Coronary artery (tissue), 2 donors: ENCODE measurements at places on chromosomes 4 and X.

- DNase-seq: no peak
These were observed 86.1 kb downstream of the ADGRG4 start for GRCh38 chrX:136386826-136387225.

- no peak for DNase-seq
These were observed 35.7 kb downstream of the ZNF518B start for GRCh38 chr4:10421344-10422055.

GRCh38 chr4:173282626-173283025 lies 51.5 kb downstream of the HMGB2 start:
- no peak for DNase-seq

- no peak for DNase-seq
These were observed 323.0 kb upstream of the CPXCR1 start for GRCh38 chrX:88424071-88424470.

- DNase-seq: no peak
These were observed 78.9 kb downstream of the NDST3 start for GRCh38 chr4:118113220-118113619.

- DNase-seq: no peak
These were observed 113.4 kb downstream of the BCOR start for GRCh38 chrX:39984191-39984956.

DNA sequence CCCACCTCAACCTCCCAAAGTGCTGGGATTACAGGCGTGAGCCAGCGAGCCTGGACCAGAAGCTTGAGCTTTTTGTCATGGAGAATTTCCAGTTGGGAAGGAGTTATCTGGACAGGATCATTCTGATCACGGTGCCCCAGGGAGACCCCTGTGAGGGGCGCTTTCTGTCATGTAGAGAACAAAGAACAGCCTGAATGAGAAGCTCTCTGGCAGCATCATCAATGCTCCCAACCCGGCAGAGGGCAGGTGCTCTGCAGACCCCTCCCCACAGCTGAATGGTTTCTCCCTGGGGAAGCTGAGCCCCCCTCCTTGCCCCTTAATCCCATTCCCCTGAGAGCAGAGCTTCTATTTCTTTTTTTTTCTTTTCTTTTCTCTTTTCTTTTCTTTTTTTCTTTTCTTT lies 7.3 kb upstream of the CSF2RA start:
- DNase-seq: no peak

DNA sequence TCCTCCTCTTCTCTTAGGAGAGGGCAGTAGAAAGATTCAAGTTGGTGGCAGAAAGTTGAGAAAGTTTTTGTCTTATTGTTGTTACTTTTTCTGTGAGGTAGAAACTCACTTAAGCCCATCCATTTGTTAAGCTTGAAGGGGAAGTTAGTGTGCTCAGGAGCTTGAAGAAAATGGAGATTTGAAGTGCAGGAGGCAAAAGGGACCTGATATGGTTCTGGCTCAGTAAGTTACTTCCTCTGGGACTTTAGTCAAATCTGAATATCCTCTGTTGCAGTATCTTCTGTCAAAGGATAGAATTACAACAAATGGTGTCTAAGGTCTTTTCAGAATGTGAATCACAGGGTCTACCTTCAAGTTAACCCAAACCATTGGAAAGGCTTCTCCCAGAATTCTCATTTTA lies 46.2 kb downstream of the CXCL13 start:
- DNase-seq: no peak

GRCh38 chr4:39036172-39036571 lies 4.0 kb upstream of the TMEM156 start:
- no peak for DNase-seq

- no peak for DNase-seq
These were observed 95.0 kb downstream of the ZNF827 start for GRCh38 chr4:145843639-145844038.

- no peak for DNase-seq
These were observed 267.1 kb upstream of the ETNPPL start for GRCh38 chr4:109029987-109030386.

GRCh38 chrX:118675326-118675965 lies 52.0 kb upstream of the IL13RA1 start:
- no peak for DNase-seq

DNA sequence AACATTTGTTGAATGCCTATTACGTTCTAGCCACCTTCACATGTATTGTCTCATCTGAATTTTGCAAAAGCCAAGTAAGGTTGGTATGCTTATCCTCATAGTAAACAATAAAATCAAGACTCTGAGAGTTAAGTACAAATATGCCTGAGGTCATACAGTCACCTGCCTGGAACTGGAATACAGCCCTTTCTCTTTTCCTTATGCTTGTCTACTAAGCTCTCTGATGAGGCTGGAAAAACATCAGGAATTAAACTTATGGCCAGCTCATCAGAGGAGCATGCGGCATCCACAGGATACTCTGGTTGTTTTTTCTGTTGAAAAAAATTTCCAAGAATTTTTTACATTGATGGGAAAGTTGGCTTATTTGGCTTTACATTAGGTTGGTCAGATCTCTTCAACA lies 35.5 kb downstream of the NCAPG start:
- DNase-seq: no peak

- DNase-seq: no peak
These were observed 63.2 kb downstream of the ANAPC10 start for GRCh38 chr4:145034727-145035211.

DNA sequence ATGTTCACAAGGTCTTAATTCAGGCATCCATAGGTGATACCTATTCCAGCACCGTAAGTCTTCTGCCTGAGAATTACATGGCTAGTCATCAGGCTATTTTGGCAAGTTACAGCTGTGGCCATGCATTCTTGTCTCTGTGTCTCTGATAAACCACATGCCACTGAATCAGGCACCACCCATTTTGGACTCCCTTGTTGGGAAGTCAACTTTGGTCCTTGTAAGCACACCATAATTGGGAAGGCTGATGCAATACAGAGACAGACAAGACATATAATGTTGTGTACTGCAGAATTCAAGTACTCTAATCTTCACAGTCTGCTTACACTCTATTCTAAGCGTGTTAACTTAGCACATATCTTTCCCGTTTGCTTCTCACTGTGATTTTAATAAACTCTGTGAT lies 483.7 kb upstream of the FTHL17 start:
- no peak for DNase-seq

DNA sequence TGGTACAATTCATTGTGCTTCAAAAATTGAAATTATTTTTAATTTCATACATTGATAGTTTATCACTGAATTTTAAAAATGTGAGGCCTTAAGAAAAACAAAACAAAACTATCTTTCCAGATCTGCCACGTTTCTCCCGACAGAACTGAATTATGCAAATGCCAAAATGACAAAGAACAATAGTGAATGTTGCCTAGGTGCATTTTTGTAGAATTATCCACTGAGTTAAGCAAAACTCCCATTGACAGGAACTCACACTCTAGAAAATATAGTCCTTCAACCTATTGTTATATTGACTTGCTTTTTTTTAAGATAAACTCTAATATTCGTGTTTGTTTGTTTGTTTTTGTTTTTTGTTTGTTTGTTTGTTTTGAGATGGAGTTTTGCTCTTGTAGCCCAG lies 6.5 kb downstream of the PCGF3 start:
- DNase-seq: no peak

DNA sequence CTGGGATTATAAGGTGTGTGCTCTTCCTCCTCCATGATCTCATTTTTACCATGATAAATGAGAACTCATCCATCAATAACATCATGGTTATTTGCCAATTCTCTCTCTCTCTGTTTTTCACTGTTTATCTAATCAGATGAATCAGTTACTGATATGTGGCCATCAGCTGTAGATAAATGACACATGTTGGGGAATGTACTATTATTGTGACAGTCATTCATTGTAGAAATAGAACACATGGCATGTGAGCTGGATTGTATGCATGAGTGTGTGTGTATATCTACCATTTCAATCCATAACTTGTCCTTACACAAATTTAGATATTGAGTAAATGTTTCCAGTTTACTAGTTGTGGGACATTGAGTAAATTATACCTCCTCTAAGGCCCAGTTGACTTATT lies 53.0 kb downstream of the OSTC start:
- no peak for DNase-seq

DNA sequence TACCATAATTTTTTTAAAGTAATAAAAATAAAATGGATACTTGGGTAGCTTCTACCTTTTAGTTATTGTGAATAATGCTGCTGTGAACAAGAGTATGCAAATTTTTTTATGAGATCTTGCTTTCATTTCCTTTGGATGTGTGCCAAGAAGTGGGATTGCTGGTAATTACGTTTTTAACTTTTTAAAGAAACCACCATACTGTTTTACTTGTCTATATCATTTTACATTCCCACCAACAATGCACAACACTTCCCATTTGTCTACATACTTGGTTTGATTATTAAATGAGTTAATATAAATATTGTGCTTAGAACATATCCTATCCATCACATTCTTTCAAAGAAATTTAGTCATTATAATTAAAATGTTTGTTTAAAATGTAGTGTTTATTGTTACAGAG lies 3.9 kb upstream of the SULT1B1 start:
- DNase-seq: no peak

GRCh38 chr4:163665521-163666331 lies 171.2 kb downstream of the TMA16 start:
- DNase-seq: no peak
